Stimulated activated CD4-positive, alpha-beta T cell treated with anti-CD3 and anti-CD28 coated beads, Interleukin-2, amount 100 ng/mL, for 24 hours (primary cell): ENCODE measurements at places on chromosomes 13 and 19.

GRCh38 chr19:58575183-58576041 lies 2.3 kb upstream of the MZF1 start:
- DNase-seq = peak; percentile 79

GRCh38 chr19:42325308-42325895 lies at the start of gene MEGF8:
TSS of gene MEGF8 (plus strand) at chr19:42325635. CDS start at chr19:42326244, 609 bp downstream.
- peak; percentile 98 for DNase-seq

DNA sequence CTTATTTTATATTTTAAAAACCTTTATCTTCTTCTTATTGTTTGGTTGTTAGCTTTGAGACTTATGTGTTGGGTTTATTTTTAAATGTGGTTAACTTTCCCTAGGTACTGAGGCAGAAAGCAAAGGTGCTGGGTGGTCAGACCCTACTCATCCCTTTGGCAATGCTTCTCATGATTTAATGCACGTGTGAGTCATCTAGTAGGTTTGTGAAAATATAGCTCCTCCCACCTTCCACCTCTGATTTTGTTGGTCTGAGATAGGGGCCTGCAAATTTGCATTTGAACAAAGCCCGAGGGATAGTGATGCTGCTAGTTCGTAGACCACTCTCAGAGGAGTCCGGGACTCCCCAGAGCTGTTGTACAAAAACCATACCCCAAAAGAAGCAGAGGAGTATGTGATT lies 771.3 kb upstream of the ARGLU1 start:
- no peak for DNase-seq

- no peak for DNase-seq
Observed at GRCh38 chr19:5089283-5089682, 120.4 kb downstream of the KDM4B start.

DNA sequence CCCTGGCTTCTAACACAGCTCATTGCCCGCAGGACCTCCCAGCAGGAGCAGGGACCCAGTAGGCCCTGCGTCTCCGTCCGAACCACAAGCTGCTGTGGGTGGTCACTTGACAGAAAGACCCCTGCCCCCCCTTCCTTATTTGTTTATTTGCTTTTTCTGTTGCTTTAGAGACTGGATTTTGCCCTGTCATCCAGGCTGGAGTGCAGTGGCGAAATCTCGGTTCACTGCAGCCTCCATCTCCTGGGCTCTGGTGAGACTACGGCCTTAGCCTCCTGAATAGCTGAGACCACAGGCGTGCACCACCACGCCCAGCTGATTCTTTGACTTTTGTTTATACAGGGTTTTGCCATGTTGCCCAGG lies 7.6 kb upstream of the PTBP1 start:
- no peak for DNase-seq

DNA sequence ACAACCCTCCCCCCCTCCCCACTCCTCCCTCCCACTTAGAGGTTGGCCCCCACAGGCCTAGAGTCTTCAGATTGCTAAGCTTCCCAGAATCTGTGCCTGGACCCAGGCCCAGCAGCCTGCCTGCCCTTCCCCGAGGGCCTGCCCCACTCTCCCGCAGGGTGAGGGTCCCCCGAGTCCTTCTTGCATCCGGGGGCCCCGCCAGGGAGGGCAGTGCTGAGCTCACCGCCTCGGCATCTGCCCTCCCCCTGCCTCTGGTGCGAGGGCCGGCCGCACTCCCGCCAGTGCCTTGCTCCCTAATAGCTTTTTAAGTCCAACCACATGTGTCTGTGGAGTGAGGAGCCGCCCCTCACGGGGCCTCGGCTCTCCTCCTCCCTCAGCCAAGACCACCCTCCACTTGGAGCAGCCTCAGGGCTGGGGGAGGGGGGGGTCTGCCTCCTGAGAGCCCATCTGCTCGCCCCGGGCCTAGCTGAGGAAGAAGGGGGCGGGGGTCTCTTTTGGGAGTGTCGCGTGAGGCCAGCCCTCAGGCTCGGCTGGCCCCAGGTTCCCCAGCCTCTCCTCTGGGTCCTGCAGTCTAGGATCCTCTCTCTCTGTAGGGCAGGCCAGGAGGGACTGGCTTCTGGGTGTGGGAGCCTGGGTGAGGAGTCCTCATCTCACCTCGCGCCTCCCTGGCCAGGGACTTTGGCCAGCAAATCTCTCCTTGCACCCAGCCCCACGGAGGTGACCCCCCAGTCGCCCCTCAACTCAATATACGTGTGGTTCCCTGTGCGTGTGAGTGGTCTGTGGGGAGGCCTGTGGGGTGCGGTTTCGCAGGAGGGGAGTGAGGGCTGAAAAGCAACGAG lies 47.2 kb downstream of the LYL1 start:
- DNase-seq = no peak

DNA sequence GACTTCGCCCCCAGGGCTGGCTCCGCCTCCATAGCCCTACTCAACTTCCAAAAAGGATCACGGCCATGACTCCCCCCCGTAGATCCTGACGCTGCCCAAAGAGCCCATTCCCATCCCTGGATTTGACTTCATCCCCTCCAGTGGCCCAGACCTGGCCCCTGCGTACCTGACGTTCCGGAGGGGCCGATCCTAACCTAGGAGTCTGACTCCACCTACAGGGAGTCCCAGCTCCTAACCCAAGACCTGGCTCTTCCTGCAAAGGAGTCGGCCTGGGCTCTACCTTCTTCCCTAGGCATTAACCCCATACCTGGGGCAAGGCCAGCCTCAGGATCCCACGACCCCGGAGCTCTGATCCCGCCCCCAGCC lies 10.8 kb downstream of the STAP2 start:
- DNase-seq = no peak

DNA sequence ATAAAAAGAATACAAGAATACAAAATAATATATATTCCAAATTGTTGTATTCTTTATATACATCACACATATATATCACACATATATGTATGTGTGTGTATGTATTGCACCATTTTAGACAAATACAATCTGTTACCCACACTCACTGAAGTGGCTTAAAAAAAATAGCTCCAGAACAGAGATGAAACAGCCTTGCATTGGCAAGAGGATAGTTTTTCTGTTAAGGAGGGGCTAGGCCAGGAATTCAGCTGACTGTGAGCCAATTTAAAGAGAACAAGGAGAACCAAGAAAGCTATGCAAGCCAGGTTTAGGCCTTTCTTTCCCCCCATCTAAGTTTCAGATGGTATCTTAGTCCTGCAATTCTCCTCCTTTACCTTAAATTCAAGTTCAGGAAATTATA lies 257.5 kb downstream of the MZT1 start:
- DNase-seq = no peak

DNA sequence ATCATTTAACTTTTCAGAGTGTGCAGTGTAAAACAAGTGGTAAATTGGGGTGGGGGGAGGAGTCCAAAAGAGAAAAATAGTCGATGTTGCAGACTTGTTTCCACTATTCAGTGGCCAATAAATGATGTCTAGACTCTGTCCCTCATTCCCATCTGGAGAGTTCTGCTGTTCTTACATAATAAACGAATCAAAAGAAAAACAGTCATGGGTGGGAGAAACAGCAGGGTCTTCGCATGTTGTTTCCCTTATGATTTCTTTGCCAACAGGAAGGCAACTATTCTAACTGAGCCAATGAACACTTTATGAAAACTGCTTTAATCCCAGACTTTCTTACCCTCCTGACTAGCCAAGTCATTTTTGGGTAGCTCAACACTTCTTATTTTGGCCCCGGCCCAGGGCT lies 615.5 kb downstream of the FGF9 start:
- DNase-seq = no peak

DNA sequence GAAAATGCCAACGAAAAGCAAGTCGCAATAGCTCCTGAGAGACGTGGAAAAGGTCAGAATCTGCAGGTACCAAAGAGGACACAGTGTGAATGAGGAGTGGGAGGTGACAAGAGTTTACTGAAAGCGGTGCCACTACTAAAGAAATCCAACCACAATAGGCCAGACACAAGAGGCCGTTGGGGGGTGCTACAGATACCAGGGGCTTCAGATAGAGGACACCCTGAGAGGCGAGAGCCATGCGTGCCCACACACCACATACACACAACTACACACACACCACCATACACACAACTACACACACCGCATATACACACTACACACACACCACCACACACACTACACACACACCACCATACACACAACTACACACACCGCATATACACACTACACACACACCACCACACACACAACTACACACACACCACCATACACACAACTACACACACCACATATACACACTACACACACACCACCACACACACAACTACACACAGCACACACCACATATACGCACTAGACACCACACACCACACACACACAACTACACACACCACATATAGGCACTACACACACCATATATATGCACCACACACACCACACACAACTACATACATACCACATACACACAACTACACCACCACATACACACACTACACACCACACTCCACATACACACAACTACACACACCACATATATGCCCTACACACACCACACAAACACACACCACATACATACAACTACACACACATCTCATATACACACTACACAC lies 28.5 kb downstream of the CRYL1 start:
- no peak for DNase-seq

DNA sequence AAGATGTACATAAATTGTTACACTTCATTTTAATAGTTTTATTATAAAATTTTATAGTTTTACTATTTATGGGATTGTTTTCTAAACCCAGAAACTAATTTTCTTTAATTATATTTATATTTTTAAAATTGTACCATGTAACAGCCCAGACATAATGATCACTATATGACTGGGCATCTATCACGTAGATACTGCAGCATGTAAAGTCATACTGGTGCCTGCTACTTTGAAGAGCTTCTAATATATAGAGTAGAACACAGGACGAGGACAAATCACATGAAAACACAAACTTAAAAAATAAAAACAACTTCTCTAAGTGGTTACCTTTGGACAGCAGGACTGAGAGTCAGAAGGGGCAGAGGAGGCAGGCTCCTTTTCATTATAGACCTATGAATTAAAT lies 5.3 kb downstream of the ELF1 start:
- DNase-seq = no peak

GRCh38 chr19:58304748-58305064 lies 471 bp upstream of the ERVK3-1 start:
- DNase-seq = no peak

GRCh38 chr13:46179491-46179908 lies 2.5 kb downstream of the LCP1 start:
- DNase-seq = peak; percentile 77

DNA sequence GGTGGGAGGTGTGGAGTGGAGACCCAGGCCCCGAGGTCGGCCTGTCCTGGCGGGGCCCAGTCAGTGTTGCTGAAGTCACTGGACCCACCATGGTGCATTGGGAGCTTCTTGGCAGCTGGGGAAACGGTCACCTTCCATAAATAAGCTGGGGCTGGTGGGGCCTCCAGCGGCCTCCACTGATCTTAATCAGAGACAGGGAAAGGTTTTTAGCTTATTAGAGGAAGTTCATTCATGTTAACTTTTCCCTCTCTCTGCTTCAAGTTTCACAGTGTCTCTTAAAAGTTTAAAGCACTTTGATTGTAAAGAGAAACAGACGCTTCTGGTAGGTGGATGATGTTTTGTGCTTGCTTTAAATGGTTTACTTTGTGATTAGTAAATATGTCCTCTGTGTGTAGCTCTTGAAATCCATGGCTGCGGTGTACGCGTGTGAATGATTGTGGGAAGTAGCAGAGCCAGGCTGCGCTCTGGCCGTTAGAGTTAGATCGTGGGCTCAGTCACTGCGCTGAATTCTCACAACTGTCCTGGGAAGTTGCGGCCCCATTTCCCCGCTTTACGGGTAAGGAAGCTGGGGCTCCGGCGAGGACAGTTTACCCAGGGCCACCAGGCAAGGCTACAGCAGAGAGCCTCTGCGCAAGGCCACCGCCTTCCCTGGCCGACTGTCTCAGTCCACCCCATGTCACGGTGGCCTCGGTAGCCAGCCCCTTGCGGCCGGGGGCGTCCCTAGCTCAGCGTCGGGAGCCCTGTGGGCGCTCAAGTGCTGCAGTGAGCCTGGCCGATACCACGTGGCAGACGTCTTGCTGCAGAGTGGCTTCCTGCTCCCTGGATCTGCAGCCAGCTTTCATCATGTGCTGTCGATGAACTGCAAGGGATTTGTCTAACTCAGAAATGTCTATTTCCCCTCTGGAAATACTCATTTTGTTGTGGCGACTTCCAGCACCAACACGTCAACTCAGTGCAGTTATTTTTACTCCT lies 16.5 kb upstream of the NDUFS7 start:
- no peak for DNase-seq

DNA sequence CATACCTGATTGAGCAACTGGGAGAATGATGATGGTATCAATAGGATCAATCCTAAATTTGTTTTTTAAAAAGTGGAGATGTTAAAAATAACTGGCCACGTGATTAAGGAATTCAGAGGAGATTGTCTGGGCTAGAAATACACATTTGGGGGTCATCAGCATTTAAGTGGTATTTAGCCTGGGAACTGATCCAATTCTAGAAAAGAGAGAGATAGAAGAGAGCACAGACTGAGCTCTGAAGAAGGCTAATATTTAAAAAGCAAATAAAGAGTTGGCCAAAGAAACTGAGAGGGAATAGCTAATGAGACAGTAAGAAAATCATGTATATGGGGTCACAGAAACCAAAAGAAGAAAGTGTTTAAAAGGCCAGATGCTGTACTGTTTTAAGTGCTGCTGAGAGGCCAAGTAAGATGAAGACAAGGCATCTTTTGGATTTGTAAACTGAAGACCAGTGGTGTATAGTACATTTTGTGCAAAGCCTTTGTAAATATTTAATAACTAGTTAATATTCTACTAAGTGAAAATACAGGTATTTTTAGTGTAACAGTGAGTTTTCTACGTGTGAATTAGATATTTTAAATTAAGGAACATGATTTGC lies 40.2 kb downstream of the UBL3 start:
- DNase-seq = no peak

DNA sequence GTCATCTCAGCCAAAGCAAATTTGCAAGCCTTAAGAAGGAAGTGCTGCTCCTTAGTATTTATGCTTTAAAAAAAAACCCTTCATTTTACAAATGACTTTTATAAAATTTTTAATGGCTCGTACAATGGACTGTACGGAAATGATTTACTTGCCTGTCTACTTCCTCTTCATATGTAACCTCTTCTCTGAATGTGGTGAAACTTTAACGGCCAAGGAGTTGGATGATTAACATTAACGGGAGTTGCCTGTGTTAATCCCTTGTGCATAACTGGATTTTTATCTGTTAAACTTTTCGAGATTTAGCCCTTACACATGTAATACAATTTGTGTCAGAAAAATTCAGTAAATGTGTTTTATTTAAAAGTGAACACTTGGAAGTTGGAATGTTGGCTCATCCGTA lies 429.4 kb downstream of the TBC1D4 start:
- no peak for DNase-seq

GRCh38 chr19:47022541-47023447 lies 3.2 kb downstream of the NPAS1 start:
- no peak for DNase-seq
